Left lung (tissue), 14 donors: ENCODE measurements at places on chromosomes 6 and 20. TPM values are rescaled to one million over a fixed set of nuclear protein-coding genes. Genes with fewer than 3 reads are reported as not detected.

SLC17A1 gene
- total RNA-seq: not detected

PGC gene
- total RNA-seq: 266 TPM

CALHM5 gene
- 2.3 TPM for total RNA-seq

C6orf132 gene
- 19.6 TPM for total RNA-seq

ZNF322 gene
- 21.2 TPM for total RNA-seq

TEAD3 gene
- total RNA-seq: 22.4 TPM

EYA4 gene
- total RNA-seq: 2.2 TPM

OSTM1 gene
- total RNA-seq: 52.0 TPM

BIRC7 gene
- total RNA-seq: 0.29 TPM

NTSR1 gene
- total RNA-seq: 3.5 TPM

DDX43 gene
- total RNA-seq: 1.2 TPM

NELFCD gene
- 53.5 TPM for total RNA-seq

TDP2 gene
- 49.0 TPM for total RNA-seq

C6orf89 gene
- total RNA-seq: 53.3 TPM

EDN3 gene
- not detected for total RNA-seq

NFS1 gene
- total RNA-seq: 32.5 TPM

CYB5R4 gene
- total RNA-seq: 44.3 TPM

KIFC1 gene
- 9.9 TPM for total RNA-seq

SEMG1 gene
- total RNA-seq: not detected

SALL4 gene
- 0.24 TPM for total RNA-seq

ZNF341 gene
- 4.9 TPM for total RNA-seq

FAXC gene
- 5.2 TPM for total RNA-seq

ZBP1 gene
- 1.0 TPM for total RNA-seq

OXT gene
- total RNA-seq: 0.55 TPM

SLC22A23 gene
- total RNA-seq: 25.7 TPM

SMIM28 gene
- total RNA-seq: not detected

FAM83B gene
- 2.0 TPM for total RNA-seq

C20orf141 gene
- not detected for total RNA-seq

KIAA0408 gene
- total RNA-seq: 19.1 TPM

FAM209B gene
- 0.42 TPM for total RNA-seq

TMC2 gene
- 0.24 TPM for total RNA-seq

TMEM14B gene
- 74.8 TPM for total RNA-seq

MICAL1 gene
- 60.7 TPM for total RNA-seq

KCNK16 gene
- total RNA-seq: not detected

MDFI gene
- 25.9 TPM for total RNA-seq

NOX3 gene
- total RNA-seq: not detected

CNBD2 gene
- 3.6 TPM for total RNA-seq

NR2E1 gene
- total RNA-seq: not detected

LATS1 gene
- 29.2 TPM for total RNA-seq

SLPI gene
- 672 TPM for total RNA-seq

STMN3 gene
- 13.1 TPM for total RNA-seq

MOXD1 gene
- 106 TPM for total RNA-seq

FILIP1 gene
- total RNA-seq: 14.4 TPM

APOBEC2 gene
- total RNA-seq: 0.29 TPM

CDH26 gene
- total RNA-seq: 7.3 TPM

IMPG1 gene
- not detected for total RNA-seq

CGAS gene
- 6.5 TPM for total RNA-seq

MUC21 gene
- 9.5 TPM for total RNA-seq

TCF15 gene
- 0.18 TPM for total RNA-seq

MTRF1L gene
- total RNA-seq: 14.7 TPM

MOG gene
- total RNA-seq: not detected
